ENCODE measurements at places on chromosomes 4 and X.
A peak's percentile ranks its signal among the peaks of the same experiment; 100 is the strongest.

DNA sequence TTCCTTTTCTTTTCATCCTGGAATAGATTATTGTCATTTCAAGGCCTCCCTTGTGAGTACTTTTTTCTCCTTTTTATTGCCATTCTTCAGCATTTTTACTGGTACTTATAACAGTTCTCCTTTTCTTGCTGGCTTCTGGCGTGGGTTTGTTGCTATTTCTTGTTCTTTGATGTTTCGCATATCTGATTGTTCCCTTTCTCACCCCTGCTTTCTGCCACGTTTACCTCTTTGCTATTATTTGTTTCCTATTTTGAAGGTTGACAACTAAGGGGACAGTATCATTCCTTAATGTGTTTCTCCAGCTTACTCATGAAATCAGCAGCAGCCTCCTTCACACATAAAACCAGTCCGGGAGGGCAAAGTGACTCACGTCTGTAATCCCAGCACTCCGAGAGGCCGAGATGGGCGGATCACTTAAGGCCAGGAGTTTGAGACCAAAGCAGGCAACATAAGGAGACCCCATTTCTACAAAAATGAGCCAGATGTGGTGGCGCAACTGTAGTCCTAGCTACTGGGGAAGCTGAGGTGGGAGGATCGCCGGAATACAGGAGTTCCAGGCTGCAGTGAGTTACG lies 72.6 kb downstream of the DMD start:
- DNase-seq = no peak

GRCh38 chrX:47745416-47745815 lies 86.4 kb upstream of the UXT start:
- DNase-seq = no peak

GRCh38 chr4:94561249-94562024 lies 109.7 kb downstream of the PDLIM5 start:
- no peak for DNase-seq

GRCh38 chr4:147440442-147440841 lies 40.5 kb upstream of the EDNRA start:
- no peak for DNase-seq

- DNase-seq = no peak
These were observed 7.8 kb upstream of the ZNF718 start for GRCh38 chr4:116499-116898.

DNA sequence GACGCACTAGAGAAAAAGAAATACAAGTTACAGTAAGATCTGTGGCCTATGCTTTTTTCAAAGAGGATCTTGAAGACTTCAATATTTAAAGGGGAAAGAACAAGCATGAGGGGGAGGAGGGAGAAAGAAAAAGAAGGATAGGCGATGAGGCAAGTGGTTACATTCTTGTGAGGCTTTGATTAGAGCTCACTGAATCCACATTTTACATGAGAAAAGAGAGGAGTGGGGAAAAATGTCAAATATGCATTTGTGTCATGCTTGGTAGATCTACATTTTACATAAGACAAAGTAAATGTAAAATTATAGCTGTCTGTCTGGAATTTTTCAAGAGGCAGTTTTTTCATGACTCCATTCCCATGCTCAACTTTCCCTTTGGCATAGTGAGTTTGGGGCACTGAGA lies 965.9 kb downstream of the FSTL5 start:
- no peak for DNase-seq

DNA sequence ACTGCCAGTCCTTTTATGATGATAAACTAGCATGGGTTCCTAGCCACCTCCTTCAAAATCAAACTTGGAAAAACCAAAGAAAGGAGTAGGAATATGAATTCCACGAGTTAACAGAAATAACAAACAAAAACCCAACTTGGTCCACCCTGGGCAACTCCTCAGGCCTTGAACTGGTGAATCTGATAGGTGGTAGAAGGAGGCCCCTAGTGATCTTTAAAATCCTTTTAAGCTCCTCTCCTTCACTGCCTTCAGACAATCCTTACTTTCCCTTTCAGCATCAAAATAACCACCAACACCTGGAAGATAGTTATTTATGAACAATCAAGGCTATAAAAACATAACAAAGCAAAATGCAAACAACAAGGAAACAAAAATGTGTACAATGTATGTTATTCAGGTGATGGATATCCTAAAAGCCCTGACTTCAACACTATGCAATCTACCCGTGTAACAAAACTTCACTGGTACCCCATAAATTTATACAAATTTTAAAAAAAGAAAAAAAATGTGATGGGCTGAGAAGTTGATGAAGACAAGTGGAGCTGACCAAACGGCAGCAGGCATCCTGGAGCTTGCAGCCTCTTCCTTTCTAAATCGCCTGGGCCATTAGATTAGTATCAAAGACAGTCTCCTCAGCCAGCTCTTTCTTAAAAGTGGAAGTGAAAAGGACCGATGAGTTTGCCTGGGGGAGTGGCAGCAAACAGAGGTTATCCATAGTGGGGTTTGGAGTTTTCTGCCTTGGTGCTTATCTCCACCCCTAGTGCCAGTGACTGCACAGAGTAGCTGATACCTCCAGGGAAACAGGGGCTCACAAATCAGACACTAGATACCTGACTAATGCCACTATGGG lies 179.6 kb downstream of the TMA16 start:
- DNase-seq = no peak

- DNase-seq = no peak
These were observed 58.1 kb upstream of the STARD8 start for GRCh38 chrX:68589372-68589753.

- DNase-seq = no peak
These were observed 250.4 kb downstream of the TMA16 start for GRCh38 chr4:163744861-163745260.

- DNase-seq = no peak
These were observed 56.7 kb upstream of the RASSF6 start for GRCh38 chr4:73676861-73677323.

- DNase-seq = no peak
These were observed 43.5 kb upstream of the ZBTB33 start for GRCh38 chrX:120207009-120207605.

GRCh38 chr4:23747281-23747735 lies 142.5 kb downstream of the PPARGC1A start:
- peak; percentile 58 for DNase-seq

DNA sequence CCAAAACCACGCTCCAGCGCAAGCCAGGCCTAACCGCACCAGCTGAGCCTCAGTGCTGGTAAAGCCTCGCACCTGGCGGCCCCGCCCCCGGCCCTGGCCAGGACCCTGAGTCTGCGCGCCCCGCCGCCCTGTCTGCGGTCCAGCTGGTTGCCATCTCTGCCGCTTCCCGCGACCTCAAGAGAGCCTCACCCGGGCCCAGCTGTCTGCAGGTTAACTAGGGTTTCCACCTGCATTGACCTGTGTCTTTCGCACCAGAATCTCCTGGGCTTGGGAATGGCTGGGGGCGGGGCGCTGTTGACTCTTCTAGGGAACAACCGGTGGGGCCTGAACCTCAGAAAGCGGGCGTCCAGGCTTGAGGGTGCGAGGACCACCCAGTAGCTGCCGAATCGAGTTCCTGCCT lies 207.7 kb upstream of the PRPS2 start:
- no peak for DNase-seq

DNA sequence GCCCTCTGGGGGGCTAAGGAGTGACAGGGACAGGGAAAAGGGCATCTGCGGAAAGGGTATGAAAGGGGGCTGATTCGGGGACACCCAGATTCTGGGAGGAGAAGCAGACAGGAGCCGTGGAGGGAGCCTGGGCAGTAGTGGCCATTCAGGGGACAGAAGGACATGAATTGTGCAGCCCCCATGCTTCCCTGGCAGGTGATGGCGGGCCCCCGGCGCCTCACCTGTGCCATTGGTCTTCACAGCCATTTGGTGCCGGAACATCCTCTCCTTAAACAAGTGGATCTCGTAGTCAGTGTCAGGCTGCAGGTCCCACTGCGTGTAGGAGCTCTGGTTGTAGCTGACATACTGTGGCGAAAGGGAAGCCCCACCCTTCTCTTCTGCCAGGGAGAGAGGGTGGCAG lies 21.9 kb downstream of the L1CAM start:
- no peak for DNase-seq

DNA sequence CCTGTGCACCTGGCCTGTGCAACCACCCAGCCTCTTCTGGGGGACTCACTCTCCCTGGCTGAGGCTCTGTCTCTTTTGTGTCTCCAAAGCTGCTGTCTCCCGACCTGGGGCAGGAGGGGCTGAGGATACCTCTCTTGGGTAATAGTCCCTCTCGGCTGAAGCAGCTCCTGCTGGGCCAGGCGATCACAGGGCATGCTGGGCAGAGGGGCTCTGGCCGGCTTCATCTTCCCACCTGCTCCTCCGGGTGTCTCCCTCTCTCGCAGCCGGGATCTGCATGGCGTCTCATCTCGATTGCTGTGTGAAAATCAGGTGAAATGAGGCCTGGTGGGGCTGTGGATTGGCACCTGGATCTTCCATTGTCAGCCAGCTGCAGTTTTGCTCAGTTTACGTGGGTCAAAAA lies 53.2 kb downstream of the MGST2 start:
- no peak for DNase-seq

DNA sequence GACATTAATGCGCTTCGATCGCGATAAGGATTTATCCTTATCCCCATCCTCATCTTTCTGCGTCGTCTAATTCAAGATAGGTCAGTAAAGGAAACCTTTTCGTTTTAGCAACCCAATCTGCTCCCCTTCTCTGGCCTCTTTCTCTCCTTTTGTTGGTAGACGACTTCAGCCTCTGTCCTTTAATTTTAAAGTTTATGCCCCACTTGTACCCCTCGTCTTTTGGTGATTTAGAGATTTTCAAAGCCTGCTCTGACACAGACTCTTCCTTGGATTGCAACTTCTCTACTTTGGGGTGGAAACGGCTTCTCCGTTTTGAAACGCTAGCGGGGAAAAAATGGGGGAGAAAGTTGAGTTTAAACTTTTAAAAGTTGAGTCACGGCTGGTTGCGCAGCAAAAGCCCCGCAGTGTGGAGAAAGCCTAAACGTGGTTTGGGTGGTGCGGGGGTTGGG lies 528 bp upstream of the FGF2 start:
- peak; percentile 39 for DNase-seq

- no peak for DNase-seq
These were observed 21.0 kb downstream of the PDK3 start for GRCh38 chrX:24485976-24486680.

- DNase-seq = no peak
These were observed 508.8 kb downstream of the C4orf33 start for GRCh38 chr4:129604632-129605255.

- DNase-seq = no peak
These were observed 132.6 kb downstream of the AKAP4 start for GRCh38 chrX:50068285-50068563.

- no peak for DNase-seq
These were observed 109.2 kb downstream of the FHDC1 start for GRCh38 chr4:153045111-153045982.

DNA sequence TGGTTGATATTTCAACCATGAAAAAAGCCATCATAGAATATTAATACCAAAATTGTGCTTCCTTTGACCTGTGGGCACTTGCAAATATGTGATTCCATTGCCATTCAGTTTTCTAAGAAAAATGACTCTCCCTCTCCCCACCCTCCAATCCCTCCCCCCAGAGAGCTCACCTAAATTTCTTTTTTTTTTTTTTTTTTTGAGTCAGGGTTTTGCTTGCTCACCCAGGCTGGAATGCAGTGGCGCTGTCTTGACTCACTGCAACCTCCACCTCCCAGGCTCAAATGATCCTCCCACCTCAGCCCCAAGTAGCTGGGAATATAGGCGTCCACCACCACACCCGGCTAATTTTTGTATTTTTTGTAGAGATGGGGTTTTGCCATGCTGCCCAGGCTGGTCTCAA lies 47.0 kb downstream of the SNX25 start:
- DNase-seq = no peak

- no peak for DNase-seq
These were observed 17.1 kb downstream of the DDX3X start for GRCh38 chrX:41350976-41351569.

DNA sequence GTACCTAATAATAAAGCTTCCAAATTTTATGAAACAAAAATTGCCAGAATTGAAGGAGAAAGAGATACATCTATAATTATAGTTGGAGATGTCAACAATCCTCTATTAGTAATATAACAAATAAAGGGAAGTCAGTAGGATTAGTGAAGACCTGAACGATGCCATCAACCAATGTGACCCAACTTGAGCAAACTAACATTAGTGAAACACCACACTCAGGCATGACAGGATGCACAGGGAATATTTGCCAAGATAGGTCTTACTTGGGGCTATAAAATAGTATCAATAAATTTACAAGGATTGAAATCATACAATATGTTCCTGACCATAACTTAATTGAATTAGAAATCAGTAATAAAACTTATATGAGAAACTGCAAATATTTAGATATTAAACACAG lies 12.0 kb downstream of the SPON2 start:
- DNase-seq = no peak

DNA sequence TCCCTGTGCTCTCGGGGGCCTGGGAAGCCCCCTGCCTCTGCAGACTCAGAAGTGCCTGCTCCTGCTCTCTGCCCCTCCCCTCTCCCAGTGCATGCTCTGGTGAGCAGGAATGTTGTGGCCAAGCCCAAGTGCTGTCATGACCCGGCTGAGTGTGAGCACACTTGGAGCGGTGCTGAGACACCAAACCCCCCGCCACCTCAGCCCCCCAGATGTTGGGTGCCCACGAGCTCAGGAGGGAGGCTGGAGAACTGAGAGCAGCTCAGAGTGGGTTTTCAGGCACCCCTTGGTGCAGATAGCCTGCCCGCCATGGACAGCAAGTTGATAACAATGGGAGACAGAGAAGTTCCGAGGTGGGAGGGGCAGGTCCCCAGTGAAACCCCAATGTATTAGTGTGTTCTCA lies 477.4 kb downstream of the ACTRT1 start:
- no peak for DNase-seq

GRCh38 chr4:167964766-167965373 lies 127.5 kb upstream of the ANXA10 start:
- no peak for DNase-seq

- peak; percentile 60 for DNase-seq
These were observed 24.8 kb downstream of the HOPX start for GRCh38 chr4:56656346-56656643.

DNA sequence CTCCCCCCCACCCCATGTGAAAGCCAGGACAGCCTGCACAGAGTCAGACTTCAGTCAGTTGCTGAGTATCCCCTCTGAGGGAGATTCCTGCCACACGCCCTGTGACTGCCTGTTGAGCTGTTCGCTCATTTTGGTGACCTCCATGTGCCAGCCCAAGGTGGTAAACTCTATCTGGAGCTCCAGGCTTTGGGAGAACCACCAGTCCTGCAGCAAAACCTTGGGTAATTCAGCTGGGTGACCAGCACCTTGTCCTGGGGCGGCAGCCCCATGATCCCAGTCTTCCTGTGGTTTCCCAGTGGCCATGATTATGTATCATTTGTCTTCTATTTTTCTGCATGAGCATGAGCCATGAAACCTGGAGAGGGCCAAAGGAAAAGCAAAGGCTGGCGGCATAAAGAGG lies 73.4 kb downstream of the NBDY start:
- no peak for DNase-seq

DNA sequence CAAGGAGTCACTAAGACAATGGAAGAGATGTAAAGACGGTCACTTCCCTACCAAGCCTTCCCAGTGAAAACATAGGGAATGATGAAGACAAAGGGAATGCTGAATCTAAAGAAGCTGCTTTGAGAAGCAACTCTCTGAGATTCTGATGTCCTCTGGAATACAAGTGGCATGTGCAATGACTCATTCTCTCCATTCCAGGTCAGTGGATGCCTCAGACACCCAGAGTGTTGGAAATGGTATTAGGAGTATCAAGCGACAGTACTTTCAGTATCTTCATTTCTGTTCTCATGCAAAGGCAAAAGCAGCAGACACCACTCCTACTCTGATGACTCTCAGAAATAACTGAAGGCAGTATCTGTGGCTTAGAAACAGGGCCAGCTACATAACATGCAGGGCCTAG lies 102.6 kb downstream of the FSTL5 start:
- no peak for DNase-seq

- DNase-seq = no peak
These were observed 7.9 kb downstream of the BDH2 start for GRCh38 chr4:103091601-103092223.

GRCh38 chr4:178205826-178206225 lies 763.6 kb upstream of the AGA start:
- DNase-seq = no peak

All from left hindlimb (tissue), 1 donor.